ENCODE measurements at places on chromosomes 5 and 9. TPM values are rescaled to one million over a fixed set of nuclear protein-coding genes. Genes with fewer than 3 reads are reported as not detected.

DNA sequence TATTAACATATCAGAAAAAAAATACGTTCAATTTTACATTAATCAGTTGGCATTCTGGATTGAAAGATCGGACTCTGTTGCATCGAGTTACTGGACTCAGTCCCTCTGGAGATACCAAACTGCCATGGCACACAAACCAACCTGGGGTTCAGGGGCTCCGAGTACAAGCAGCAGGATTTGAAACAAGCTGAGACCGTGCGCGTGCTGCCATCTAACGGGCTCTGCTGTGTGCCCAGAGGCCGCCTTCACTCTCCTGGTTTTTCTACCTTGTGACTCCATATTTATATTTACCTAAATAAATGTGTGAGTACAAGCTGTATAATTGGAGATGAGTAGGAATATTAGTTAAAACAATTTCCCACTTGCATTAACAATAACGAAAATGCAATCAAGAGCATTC lies 48.2 kb downstream of the ANXA1 start:
- DNase-seq: no peak

DNA sequence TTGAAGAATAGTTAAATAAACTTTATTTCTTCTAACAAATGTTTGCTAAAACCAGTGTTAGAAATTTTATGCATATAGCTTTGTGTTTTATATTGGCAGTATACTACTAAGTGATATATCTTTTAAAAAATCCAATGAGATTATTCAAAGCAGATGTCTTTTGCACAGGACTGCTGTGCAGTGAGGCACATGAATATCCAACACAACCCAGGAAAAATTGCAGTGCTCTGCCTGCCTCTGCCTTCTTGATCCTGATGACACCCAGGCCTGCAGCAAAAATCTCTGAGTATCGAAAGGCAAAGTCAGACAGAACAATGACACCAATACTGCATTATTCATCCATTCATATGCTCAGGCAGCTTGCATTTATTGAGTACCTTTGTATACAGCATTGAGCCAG lies 1076.5 kb upstream of the ARRDC3 start:
- no peak for DNase-seq

Gene PJA2
- total RNA-seq: 69.2 TPM

Gene TICAM2
- total RNA-seq: 1.3 TPM
